ENCODE measurements at places on chromosomes 6 and 20.
A peak's percentile ranks its signal among the peaks of the same experiment; 100 is the strongest.

GRCh38 chr20:55597526-55597925, 407.8 kb downstream of the CBLN4 start:
- H3K27ac ChIP-seq, result no peak overlapping the region
- no peak overlapping the region for H3K4me3 ChIP-seq
- no peaks in the 10 kb centered on the region for H3K27me3 ChIP-seq
- H3K4me1 ChIP-seq, result no peaks in the 10 kb centered on the region
- no peak for DNase-seq
- no peaks in the 10 kb centered on the region for H3K36me3 ChIP-seq

- H3K27me3 ChIP-seq, result peaks cover 53% of the 10 kb centered on the region
- H3K4me3 ChIP-seq, result peak overlapping the region; percentile 73
- H3K4me1 ChIP-seq, result peaks cover 13% of the 10 kb centered on the region
- H3K27ac ChIP-seq, result no peak overlapping the region
- no peak for DNase-seq
These were observed 405 bp upstream of the RNF182 start for GRCh38 chr6:13924146-13924948.

DNA sequence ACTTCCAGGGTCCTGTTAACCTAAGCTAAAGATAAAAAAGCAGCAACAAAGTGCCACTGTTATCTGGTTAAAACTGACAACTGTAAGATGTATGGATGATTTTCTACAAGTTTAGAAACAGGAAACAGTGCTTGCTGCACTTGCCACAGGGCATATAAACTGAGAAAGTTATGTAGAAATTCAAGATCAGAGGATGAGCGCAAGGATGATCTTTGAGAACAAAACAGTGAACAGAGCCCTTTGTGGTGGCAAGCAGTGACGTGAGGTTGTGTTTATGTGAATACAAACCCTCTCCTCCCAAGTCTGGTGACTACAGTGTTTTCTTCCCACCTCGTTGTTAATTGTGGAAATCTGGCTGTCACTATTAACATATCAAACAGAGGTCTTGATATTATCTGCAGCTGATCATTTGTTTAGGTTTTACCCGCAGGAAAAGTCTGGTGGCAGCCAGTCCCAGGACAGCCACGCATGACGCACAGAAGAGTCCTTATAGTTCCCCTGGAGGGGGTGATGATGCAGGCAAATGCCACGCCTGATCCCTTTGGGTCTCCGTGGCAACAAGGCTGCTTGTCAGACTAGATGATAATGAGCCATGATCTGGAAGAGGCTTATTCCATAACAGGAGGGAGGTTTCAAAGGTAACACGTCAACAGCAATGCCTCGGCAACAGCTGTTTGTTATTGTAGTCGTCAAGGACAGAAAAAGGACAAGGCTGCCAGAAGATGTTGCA, 43.1 kb upstream of the TNFAIP3 start:
- H3K4me3 ChIP-seq, result peak overlapping the region; percentile 58
- peak; percentile 84 for DNase-seq
- H3K36me3 ChIP-seq, result peaks cover 1% of the 10 kb centered on the region
- H3K27ac ChIP-seq, result peak overlapping the region; percentile 99
- no peaks in the 10 kb centered on the region for H3K27me3 ChIP-seq
- peaks cover 78% of the 10 kb centered on the region for H3K4me1 ChIP-seq

DNA sequence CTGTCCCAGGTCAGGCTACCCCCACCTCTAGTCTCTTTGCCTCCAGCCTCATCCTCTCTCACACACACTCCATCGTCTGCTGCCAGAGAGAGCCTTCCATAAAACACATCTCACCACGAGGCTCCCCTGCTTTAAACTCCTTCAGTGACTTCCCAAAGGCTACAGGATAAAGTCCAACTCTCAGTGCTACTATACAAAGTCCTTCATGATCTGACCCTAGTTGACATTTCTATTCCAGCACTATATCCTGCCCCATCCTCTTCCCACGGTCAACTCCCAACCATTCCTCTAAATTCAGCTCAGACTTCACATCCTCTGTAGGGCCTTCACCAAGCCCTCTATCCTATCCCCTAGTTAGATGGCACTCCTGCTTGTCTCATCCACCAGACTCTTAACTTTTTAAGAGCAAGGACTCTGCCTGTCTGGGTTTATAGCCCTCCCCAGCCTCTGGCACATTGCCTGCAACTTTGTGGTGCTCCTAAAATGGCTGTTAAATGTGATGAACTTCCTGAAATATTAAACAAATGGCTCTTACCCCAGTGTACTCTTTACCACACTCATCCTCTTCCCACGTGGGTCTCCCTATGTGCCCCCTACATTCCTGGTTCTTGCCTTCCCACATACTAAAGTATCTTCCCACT, 36.1 kb downstream of the KIF16B start:
- no peaks in the 10 kb centered on the region for H3K27me3 ChIP-seq
- no peak overlapping the region for H3K27ac ChIP-seq
- DNase-seq, result no peak
- H3K4me1 ChIP-seq, result no peaks in the 10 kb centered on the region

- no peaks in the 10 kb centered on the region for H3K4me1 ChIP-seq
- DNase-seq, result no peak
These were observed 19.2 kb upstream of the STK38 start for GRCh38 chr6:36566418-36566905.

Data from activated naive CD4-positive, alpha-beta T cell treated with anti-CD3 and anti-CD28 coated beads, Interleukin-2, amount 10 ng/mL, durations not matched to agents 7 days and 5 days (primary cell).